Fibroblast of villous mesenchyme (primary cell): ENCODE measurements at places on chromosomes 7 and 10.
A peak's percentile ranks its signal among the peaks of the same experiment; 100 is the strongest.

DNA sequence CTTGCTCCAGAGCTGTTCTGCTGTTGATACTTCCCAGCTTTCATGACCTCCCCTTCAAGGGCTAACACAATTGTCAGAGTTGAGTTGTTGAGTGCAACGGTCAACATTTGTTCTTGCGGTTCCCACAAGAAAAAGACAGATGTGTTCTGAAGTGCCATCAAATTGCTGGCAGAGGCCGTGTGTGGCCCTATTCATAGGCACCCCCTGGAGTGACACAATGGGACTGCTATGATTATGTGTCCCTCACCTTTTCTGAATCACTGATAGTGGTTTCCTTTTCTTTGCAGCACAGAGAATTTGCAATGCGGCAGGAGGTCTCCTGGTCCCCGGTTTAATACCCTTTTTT lies 5.8 kb upstream of the IGFBP1 start:
- no peak for DNase-seq

DNA sequence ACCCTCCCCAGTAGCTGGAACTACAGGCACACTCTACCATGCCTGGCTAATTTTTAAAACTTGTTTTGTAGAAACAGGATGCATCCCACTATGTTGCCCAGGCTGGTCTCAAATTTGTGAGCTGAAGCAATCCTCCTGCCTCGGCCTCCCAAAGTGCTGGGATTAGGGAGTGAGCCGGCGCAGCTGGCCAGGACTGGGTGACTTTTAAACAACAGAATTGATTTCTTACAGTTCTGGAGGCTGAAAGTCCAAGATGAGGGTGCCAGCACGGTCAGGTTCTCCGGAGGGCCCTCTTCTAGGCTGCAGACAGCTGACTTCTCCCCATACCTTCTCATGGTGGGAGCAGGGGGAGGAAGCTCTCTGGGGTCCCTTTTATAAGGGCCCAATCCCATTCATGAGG lies 75.2 kb upstream of the CHST15 start:
- DNase-seq: no peak

DNA sequence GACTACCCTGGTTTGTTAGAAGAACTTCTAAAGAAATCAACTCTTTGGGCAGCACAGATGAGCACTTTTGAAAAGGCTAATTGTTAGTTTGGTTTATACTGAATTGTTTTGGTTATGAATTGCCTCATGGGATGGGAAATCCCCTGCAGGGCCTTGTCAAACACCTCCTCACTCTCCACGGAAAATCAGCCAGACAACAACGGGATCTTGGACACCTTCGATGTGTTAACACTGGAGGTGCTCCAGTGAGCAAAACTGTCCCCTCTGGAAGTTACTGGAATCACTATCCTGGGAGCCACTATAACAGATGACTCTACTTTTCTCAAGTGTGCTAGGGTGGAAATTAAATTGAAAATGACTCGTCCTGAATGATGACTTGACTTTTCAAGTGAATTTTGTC lies 38.7 kb downstream of the CDK6 start:
- DNase-seq: peak; percentile 23

DNA sequence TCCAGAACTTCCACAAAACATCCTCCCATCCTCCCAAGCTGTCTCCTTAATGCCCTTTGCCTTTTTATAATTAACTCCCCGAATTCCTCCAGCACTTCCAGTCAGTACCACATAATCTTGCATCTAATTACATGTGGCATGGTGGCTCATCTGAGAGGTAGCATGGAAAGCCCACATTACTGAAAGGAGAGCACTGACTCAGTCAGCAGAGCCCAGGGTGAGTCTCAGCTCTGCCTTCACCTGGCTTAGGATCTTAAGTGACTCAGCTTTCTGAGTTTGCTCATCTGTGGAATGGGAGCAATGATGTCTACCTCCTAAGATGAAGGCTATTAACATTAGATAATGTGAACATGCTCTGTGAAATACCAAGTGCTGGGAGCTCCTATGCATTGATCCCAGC lies 433.9 kb downstream of the SORCS3 start:
- DNase-seq: no peak

DNA sequence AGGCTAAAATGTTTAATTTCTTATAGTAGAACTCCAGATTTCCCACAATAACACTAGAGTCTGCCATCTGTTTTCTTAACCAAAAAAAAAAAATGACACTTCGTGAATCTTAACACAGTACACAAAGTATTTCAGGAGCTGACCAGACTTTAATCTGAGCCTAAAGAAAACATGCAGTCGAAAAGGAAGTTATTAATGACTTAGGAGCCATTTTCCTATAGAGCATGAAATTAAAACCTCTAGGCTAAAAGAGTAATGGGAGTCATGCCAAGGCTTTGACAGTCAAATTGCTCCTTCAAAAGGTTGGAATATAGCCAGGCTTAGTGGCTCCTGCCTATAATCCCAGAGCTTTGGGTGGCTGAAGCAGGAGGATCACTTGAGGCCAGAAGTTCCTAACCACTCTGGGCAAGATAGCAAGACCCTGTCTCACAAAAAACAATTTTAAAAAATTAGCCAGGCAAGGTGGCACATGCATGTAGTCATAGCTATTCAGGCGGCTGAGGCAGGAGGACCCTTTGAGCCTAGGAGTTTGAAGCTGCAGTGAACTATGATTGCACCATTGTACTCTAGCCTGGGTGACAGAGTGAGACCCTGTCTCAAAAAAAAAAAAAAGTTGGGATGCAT lies 13.6 kb downstream of the MICU1 start:
- DNase-seq: peak; percentile 22

GRCh38 chr7:136617176-136617575 lies 251.3 kb upstream of the CHRM2 start:
- DNase-seq: no peak
